ENCODE measurements at places on chromosomes 1 and 21.

GRCh38 chr1:223244366-223245103 is 101.5 kb upstream of the TLR5 start:
- peak; percentile 22 for DNase-seq

GRCh38 chr1:37561133-37562132 is 4.7 kb downstream of the DNALI1 start:
- peak; percentile 49 for DNase-seq

- peak; percentile 58 for DNase-seq
Observed at GRCh38 chr1:35544976-35545375, 12.2 kb downstream of the KIAA0319L start.

GRCh38 chr1:172109359-172109758 is 268.1 kb downstream of the DNM3 start:
- DNase-seq, result peak; percentile 81

DNA sequence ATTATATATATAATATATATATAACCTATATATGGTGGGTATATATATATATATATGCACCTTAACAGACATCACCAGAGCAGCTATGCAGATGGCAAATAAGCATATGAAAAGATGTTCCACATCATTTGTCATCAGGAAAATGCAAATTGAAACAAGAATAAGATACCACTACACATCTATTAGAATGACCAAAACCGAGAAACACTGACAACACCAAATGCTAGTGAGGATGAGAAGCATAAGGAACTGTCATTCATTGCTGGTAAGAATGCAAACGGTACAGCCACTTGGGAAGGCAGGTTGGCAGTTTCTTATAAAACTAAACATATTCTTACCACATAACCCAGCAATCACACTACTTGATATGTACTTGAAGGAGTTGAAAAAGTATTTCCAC is 219.8 kb upstream of the PRMT6 start:
- DNase-seq, result no peak

GRCh38 chr1:16244650-16245285 is 7.8 kb upstream of the CPLANE2 start:
- no peak for DNase-seq

DNA sequence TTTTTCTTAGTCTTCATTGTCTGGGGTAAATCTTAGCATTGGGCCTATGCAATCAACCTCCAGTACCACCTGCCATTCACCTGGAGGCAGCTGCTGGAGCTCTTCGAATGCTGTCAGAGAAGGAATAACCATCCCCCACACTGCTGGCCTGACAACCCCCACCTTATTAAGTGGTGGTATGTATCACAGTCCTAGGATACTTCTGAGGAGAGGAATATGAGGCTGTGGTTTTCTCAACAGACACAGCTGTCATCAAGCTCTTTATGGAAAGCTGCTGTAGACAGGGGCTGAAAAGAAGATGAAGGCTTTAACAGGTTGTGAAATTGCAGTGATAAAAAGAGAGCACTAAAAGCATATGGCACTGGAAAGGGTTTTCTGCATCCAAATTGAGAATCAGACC is 61.7 kb downstream of the TSEN15 start:
- peak; percentile 74 for DNase-seq

DNA sequence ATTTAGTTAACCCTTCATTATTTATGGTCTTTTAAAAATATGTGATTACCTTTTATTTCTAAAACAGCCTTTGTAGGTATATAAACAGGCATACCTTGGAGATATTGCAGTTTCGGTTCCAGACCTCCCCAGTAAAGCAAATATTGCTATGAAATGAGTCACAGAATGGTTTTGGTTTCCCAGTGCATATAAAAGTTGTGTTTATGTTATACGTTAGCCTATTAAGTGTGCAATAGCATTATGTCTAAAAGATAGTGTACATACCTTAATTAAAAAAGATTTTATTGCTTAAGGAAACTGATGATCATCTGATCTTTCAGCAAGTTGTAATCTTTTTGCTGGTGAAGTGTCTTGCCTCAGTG is 44.1 kb downstream of the XCL2 start:
- no peak for DNase-seq

DNA sequence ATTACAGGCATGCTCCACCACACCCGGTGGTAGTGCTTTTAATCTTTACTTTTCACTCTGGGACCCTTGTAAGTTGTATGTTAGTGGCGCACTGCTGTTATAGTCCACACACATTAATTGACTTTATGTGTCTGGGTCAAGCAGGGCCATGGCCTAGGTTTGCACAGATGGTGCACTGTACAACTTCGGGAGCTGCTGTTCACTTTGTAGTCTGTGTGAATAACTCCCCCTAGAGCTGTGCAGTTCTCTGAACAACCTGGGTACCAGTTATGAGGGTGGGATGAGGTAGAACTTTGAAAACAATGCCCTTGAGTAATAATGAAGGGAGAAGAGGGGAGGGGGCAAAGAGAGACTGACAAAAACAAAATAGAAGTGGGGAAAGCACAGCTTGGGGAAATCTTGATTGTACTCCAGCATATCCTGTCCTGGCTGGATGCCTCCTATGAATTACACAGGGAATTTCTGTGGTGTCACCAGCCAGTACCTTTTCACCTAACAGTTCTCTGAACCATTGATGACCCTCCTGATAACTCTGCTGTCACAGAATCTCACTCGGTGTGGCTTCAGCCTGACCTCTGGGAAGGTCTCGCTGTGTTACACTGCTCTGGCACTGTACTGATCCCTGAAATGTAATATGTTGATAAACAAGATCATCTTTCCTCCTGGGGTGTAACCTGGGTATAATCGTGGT is 2.2 kb downstream of the PTGFRN start:
- no peak for DNase-seq

GRCh38 chr1:232662910-232663309 is 33.0 kb upstream of the SIPA1L2 start:
- no peak for DNase-seq

GRCh38 chr1:61181067-61182038 is 99.0 kb downstream of the NFIA start:
- DNase-seq, result peak; percentile 26

DNA sequence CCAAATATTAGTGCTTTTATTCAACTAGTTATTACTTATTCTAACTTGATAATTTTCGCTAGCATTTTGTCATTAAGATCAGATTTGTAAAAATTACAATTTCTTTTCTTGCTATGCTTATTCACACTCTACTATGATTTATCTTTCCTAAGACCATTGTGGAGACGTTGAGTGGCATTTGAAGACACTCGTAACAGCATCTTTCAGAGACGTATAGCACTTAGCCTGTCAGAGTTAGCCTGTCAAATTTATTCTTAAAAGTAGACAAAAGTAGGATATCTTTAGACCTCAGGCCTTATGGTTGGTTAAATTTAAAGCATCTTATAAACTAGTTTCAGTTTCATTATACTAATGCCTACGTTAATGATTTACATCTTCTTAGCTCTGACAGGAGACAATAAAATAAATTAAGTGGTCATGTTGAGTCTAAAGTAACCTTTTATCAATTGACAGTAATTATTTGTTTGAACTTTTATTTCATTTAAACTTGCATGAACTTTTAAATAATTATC is 1410.1 kb downstream of the MRPL39 start:
- no peak for DNase-seq

DNA sequence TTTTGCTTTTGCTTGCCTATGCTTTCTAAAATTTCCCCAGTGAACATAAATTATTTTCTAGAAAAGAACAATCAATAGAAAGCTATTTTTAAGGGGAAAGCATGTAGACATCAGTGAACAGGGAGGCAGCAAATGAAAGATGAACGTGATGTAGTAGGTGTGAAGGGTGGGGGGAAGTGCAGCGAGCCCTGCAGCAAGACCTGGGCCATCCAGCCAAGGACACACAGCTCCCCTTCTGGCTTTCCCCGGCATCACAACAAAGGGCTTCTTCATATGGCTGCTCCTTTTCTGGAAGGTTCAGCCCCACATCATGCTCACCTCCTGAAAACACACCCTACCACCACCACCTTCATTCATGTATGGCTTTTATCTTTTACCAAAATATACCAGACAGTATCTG is 109.2 kb upstream of the ETS2 start:
- DNase-seq, result no peak

- DNase-seq, result no peak
Observed at GRCh38 chr21:37079211-37079824, 6.3 kb downstream of the TTC3 start.

DNA sequence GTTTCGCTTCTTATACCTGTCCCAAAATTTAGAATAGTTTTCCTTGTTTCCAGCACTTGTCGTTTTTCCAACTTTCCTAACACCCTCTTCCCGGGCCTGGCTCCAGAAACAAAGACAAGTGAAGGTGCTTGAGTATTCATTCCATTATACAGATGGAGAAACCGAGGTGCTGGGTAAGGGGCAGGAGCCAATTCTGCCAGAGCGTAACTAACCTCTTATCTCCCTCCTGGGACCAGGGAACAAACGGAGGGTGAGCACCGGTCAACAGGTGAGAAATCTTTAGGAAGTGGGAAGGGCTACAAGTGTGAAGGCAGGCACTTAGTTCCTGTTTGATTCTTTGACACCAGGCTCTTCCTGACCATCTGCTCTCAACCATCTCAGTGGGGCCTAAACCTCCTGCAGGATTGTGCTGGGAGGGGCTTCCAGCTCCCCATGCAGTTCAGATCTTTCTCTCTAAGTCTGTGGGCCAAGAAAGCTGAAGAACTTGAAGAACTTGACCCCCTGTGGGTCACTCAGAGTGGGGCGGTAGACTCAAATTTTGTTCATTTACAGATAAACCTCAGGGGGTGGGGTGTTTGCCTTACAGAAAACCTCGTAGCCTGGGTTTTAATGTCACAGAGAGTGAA is 8.7 kb downstream of the PLXNA2 start:
- DNase-seq, result no peak

DNA sequence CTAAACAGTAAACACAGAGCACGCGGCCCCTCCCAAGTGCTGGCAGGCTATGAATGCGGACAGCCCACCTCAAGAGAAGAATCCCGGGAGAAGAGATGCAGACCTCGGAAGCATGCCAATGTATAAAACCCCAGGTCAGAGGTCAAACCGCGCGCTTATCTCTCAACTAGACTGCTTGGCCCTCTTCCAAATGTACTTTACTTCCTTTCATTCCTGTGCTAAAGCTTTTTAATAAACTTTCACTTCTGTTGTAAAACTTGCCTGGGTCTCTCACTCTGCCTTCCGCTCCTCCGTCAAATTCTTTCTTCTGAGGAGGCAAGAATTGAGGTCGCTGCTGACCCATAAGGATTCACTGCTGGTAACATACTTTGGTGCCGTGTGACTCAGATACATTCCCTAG is 216.0 kb downstream of the S1PR1 start:
- no peak for DNase-seq

DNA sequence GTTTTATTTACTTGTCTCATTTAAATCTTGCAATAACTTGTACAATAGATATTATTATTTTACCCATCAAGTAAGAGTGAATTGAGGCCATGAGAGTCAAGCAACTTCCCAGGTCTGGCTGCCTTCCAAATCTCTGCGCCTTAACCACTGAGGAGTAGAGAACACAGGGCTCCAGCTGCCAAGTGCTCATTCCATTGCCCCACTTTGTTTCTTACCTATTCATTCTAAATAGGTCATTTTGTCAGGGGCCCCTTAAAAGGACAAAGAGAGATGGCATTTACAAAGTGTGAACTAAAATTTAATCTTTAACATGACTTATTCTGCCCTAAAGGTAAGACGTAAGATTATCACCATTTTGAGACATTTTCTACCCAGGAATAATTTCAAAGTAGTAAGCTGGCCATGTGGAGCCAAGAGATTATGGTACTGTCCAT is 3.5 kb downstream of the PPP1R15B start:
- DNase-seq, result peak; percentile 74

DNA sequence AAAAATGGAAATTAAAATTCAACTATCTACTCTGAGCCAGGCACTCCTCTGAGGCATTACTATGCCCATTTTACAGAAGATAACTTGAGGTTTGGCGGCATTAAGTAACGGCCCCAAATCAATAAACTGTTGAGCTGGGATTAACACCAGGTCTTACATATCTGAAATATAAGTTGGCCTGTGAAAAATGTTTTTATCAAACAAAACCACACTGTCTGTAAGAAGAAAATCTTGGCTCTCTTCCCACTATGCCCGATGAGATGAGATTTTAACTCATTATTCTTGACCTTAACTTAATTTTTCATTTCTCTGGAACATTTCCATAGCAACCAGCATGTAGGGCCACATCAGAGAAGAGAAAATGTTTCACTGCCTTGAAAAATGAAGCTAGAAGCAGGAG is 21.8 kb downstream of the RC3H1 start:
- DNase-seq, result peak; percentile 27

Measured in fibroblast of skin of right biceps (primary cell).